ENCODE measurements at places on chromosomes 1 and 21.

DNA sequence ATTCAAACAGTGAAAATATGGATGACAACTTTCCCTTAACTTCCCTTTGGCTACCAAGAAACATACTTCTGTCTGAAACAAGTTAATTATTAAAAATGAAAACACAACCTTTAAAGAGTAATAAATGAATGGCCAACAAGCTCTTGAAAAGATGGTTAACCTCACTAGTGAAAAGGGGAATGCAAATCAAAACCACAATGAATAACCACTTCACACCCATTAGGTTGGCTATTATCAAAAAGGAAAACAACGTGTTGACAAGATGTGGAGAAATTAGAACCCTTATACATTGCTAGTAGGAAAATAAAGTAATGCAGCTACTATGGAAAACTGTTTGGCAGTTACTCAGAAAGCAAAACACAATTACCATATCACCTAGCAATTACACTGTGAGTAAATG is 14.1 kb downstream of the COP1 start:
- DNase-seq = no peak

DNA sequence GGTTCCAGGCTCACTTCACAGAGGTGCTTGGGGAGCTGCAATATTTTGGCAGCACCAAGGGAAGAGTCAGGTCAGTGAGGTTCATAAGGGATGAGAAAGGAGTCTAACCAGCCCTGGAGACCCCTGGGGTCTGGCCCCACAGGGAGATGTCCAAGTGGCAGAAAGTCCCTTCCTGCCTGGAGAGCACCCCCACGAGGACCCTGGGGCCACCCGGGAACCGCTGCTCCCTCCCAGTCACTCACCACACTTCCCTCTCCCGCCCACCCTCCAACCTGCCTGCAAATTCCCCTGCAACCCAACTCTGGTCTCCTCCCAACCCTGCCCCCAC is 6.5 kb upstream of the ITGB2 start:
- DNase-seq = no peak

DNA sequence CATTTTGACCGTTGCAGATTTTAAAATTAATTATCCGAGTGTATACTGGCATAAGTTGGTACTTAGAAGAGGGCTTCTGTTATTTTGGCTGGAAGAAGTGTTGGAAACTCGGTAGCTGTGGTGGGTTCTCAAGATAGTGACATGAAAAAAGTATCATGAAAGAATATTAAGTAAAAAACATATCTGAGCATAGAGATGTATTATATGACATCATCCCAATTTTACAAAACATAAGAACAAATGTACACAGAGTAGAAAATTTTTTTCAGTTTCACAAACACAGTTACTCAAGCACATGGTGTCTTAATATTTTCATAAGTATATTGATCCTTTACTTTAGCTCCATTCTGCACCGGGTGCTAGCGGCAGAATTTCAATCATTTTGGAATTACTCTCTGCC is 684 bp downstream of the IFI16 start:
- DNase-seq = peak; percentile 48

- no peak for DNase-seq
These were observed 882 bp downstream of the VPS13D start for GRCh38 chr1:12230549-12231275.

GRCh38 chr1:7334475-7335035 is 436.5 kb upstream of the VAMP3 start:
- no peak for DNase-seq

DNA sequence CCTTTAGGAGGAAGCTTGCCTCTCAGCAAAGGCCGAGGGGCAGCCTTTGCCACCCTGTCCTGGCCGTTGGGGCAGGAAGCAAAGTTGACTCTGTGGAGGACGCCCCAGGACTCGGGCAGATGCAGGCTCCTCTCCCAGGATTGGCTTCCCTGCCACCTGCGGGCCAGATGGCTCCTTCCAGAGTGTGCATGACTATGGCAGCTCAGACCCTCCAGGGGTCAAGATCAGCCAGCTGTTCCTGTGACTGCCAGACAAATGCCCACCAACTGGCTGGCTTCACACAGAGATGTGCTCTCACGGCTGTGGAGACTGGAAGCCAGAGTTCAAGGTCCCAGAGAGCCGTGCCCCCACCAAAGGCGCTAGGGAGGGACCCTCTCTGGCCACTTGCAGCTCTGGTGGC is 87.0 kb upstream of the VAMP3 start:
- no peak for DNase-seq

- no peak for DNase-seq
These were observed 15.0 kb upstream of the ROR1 start for GRCh38 chr1:63758791-63759190.

- DNase-seq = no peak
These were observed 246.1 kb downstream of the FMN2 start for GRCh38 chr1:240337781-240338180.

GRCh38 chr1:233662575-233663304 is 48.8 kb downstream of the KCNK1 start:
- no peak for DNase-seq

DNA sequence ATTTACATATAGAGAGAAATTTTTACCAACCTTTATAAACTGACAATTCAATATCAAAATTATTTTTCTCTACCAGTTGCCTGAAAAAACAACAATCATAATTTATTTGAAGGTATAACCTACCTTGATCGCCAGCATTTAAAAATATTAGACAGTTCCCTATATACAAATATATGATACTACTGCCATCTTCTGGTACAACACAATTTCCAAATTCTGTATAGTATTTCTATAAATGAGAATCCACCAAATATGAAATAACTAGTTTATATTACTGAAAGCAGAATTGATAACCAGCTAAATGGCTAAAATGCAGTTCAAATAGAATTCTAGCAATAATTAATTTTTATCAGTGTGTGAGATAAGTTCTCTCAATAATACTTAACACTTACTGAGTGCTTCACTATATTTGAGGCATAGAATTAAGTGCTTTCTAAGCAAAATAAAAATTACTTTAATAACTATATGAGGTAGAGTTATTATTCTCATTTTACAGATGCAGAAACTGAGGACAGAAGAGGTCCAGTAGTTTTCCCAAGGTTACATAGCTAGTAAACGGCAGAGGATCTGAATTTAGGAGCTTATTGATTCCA is 75.6 kb downstream of the PIGK start:
- DNase-seq = no peak

- no peak for DNase-seq
These were observed 100.1 kb upstream of the SLC2A1 start for GRCh38 chr1:43058545-43059360.

- DNase-seq = no peak
These were observed 8.8 kb upstream of the C1orf115 start for GRCh38 chr1:220681220-220681880.

GRCh38 chr1:244100704-244101453 is 49.8 kb downstream of the ZBTB18 start:
- DNase-seq = peak; percentile 72

- peak; percentile 83 for DNase-seq
These were observed 207.8 kb downstream of the SLC45A1 start for GRCh38 chr1:8525558-8526275.

DNA sequence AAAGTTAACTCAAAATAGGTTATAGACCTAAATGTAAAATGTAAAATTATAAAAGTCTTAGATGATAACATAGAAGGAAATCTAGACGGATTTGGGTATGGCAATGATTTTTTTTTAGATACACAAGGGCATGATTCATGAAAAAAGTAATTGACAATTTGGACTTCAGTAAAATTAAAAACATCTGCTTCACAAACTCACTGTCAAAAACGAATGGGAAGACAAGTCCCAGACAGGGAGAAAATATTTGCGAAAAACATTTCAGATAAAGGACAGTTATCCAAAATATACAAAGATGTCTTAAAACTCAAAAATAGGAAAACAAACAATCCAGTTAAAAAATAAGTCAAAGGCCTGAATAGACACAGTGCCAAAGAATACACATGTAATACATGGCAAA is 9.7 kb upstream of the PTGS2 start:
- no peak for DNase-seq

DNA sequence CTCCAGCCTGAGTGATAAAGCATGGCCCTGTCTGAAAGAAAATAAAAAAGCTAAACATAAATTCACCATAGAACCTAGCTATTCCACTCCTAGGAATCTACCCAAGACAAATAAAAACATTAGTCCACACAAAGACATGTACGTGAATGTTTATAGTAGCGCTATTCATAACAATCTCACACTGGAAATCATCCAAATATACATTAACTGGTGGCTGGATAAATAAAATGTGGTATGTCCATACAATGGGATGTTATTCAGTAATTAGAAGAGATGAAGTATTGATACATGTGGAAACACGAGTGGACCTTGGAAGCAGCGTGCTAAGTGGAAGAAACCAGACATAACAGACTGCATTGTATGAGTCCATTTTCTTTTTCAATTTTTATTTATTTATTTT is 29.7 kb downstream of the RIPPLY3 start:
- no peak for DNase-seq

- DNase-seq = no peak
These were observed 112.9 kb upstream of the F3 start for GRCh38 chr1:94654459-94654858.

GRCh38 chr1:187933562-187934419 is 1105.0 kb downstream of the PLA2G4A start:
- no peak for DNase-seq
